ENCODE measurements at places on chromosomes 4 and X.

DNA sequence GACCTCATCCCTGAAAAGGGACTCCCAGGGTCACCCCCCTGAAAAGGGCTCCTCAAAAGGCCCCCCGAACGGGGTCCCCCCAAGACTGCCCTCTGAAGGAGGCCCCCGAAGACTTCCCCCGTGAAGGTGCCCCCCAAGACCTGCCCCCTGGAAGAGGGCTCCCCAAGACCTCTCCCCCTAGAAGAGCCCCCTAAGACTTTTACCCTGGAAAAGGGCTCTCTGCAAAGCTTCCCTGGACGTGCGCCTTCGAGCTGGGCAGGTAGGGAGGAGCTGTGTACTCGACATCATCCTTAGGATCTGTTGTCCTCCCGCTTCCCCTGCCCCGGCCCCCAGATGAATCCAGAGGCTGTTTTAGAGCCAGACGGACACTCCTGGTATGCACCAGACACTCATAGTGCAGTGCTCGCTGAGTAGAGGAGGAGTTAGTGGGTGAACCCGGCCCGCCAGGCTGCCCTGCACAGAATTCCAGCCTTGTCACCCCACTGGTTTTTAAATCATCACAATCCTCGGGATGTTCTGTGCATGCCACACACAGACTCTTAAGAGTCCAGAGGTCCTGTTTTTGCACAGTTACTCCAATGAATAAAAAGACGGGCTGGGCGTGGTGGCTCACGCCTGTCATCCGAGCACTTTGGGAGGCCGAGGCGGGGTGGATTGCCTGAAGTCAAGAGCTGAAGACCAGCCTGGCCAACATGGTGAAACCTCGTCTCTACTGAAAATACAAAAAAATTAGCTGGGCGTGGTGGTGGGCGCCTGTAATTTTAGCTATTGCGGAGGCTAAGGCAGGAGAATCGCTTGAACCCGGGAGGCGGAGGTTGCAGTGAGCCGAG, 5.7 kb upstream of the SLC25A6 start:
- DNase-seq: no peak

DNA sequence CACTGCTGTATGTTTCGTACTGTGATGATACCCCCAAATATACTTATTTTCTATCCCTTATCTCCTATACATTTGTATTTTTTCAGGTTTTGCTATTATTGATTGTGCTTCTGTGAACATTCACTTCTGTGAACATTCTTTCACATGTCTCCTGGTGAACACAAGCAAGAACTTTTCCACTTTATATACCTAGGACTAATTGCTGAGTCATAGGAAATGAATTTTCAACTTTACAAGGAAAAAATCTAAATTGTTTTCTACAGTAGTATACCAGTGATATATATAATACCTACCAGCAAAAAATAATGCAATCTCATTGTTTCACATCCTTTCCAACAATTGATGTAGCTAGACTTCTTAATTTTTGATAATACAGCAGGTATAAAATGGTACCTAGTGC, 139.5 kb upstream of the MAGEB18 start:
- DNase-seq: no peak

DNA sequence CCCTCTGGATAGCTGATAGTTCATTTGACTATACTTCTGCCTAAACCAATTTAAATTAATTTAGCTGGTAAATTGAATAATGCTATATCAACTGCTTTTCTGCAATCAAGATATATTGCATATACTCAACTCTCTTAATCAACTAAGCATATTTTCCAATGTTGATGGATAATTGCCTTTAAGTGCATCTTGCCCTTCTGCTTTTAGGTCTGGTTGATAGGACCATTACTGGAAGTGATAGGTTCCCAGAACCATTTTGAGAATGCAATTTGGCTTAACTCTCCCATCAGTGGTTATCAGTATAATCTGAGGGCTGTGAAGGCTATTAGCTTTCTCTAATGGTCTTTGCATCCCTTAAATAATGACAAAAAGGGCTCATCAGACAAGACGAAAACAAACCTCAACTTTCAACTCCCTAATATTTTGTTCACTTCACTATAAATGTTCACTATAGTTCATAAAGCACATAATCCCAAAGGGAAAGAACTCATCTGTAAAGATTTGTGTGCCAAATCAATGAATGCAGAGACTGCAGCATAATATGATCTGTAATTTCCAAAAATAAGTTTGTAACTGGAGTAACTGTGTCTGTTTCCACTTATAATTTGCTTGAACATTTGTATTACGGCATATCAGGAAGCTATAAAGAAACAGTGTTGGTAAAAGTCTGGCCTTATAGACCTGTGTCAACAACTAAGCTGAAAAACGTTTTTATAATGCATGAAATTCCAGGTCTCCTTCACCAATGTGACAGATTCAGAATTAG, 273.6 kb downstream of the FBXO8 start:
- no peak for DNase-seq

- DNase-seq: no peak
Observed at GRCh38 chr4:75135068-75135825, 202.3 kb downstream of the PARM1 start.

DNA sequence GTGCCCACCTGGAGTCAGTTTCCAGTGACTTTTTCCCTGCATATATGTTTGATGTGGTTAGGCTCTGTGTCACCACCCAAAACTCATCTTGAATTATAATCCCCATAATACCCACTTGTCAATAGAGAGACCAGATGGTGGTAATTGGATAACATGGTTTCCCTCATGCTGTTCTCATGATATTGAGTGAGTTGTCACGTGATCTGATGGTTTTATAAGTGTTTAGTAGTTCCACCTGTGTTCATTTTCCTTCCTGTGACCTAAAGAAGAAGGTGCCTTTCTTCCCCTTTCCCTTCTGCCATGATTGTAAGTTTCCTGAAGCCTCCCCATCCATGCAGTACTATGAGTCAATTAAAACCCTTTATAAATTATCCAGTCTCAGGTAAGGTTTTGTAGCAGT, 740.9 kb downstream of the ARAP2 start:
- DNase-seq: no peak

DNA sequence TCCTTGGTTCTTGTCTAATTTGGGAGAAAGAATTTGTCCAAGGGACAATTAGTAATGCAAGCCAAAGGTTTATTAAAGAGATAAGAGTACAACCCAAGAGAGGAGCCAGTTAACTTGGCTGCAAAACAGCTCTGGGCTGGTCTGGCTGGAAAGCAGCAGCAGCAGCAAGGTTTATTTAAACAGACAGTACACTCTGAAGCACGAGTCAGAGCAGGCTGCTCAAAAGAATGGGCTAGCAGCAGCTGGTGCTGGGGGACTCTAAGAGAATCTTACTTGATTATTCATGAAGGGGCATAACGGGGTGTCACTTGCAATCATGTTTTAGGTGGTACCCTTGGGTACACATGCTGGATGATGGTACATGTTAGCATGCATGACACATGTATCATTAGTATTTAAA, 17.1 kb upstream of the CT47C1 start:
- DNase-seq: no peak

DNA sequence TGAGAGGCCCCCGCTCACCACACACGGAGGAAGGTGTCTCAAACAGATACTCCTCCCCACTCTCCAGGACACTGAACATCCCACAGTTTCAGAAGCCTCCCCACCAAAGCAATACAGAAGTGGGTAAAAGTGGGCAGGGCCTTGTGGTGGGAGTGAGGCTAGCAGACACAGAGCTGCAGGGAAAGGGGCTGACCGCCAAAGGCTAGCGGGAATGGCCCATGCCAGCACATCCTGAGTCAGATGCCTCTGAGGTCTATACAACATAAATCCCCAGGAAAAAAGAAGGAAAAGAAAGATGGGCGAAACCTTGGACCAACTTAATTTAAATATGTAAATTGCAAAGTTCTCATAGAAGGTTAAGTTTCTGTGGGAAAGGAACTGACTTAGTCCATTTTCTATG, 21.9 kb upstream of the ARHGAP10 start:
- no peak for DNase-seq

- DNase-seq: no peak
Observed at GRCh38 chr4:40394236-40394635, 59.1 kb downstream of the CHRNA9 start.

GRCh38 chr4:88106205-88106604, 52.2 kb downstream of the ABCG2 start:
- no peak for DNase-seq

DNA sequence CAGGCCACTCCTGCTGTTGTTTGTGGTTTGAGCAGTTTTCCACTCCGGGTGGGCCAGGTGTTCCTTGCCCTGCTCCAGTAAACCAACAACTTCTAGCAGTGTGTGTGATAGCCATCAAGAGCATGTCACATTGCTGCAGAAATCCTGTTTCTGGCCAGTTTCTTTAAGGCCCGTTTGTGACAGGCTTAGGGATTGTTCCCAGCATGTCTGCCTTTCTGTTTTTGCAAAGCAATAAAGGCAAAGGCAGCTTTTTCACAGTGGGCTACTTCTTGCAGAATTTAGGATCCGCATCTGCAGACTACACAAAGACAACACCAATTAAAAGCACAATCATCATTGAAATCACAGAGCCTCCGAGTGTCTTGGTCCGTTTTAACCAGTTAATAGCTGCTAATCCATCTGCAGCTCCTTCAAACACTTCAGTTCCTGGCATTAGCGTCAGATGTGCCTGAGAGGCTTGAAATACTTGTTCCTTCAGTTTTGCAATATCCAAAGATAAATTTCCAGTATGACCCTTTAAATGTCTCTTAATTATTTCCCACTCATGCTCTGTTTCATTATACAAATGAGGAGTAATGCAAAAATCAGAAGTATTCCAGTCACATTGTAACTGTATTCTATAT, 65.1 kb downstream of the ADAM29 start:
- DNase-seq: no peak

Data from iPS-NIHi11 (cell line).